ENCODE measurements at places on chromosomes 3 and 15.
A peak's percentile ranks its signal among the peaks of the same experiment; 100 is the strongest.

DNA sequence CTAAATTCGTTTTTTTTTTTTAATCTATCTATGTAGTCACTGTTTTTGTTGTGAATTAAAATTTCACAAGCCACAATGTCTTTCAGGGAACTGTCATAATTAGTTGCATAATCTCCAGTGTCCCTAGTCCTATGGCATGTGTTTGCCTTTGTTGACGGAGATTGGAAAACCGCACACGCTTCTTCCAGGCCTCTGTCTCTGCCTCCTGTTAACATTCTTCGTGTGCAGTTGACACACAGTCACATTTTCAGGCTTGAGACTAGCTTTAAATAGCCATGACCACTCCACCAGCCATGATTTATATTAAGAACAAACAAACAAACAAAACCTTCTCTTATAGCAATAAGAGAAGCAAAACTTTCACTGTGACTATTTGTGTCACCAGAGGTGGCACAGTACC lies 139.8 kb downstream of the DUT start:
- DNase-seq: no peak

- DNase-seq: peak; percentile 64
These were observed 25.9 kb downstream of the SMAD3 start for GRCh38 chr15:67091071-67091979.

DNA sequence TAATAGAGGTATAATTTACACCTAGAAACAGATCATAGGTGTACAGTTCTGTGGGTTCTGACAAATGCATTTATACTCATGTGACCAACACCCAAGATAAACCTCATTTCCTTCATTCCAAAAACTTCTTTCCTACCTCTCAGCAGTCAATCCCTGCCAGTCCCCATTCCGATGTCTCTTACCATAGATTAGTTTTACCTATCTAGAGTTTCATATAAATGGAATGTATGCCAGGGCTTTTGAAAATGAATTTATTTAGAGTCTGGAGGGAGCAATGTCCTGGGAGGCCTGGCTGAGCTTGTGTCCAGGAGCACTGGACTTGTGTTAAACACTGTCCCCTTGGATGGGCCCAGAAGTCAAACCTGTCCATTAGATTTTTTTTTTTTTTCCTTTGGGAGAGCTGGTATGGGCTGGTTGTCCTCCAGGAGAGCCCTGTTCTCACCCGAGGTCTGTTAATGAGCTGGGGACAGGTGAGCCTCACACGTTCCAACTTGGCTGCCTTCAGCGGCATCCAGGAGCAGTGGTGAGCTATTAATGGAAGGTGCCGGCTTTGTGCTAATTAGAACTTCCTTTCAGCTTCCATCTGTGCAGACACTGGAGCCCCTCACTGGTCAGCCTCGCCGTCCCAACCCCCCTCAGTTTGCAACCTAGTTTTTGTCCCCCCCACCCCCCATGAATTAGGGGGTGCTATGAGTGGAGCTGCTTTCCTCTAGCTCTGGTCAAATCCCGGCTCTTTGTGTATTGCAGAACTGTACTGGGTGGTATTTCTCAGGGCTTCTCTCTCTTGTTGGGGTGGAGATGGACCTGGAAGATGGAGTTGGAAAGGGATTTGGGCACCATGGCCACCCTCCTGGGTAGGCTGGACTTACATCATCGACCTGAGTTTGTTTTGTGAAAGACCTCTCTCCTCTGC lies 40.7 kb upstream of the POLG start:
- DNase-seq: no peak

DNA sequence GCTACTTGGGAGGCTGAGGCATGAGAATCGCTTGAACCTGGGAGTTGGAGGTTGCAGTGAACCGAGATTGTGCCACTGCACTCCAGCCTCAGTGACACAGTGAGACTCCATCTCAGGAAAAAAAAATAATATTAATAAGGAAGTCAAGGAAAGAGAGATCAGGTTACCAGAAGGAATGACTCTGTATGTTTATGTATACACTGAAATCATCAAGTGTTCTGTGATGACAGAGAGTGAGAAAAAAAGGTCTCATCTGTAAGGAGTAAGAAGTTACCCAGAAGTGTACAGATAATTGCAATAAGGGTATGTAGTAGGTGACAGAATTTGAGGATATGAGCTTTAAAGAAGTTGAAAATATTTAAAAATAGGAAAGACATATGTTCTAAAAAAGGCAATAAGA lies 4.3 kb upstream of the CCDC50 start:
- DNase-seq: no peak

GRCh38 chr3:163626753-163627152 lies 1451.5 kb downstream of the SI start:
- DNase-seq: no peak

DNA sequence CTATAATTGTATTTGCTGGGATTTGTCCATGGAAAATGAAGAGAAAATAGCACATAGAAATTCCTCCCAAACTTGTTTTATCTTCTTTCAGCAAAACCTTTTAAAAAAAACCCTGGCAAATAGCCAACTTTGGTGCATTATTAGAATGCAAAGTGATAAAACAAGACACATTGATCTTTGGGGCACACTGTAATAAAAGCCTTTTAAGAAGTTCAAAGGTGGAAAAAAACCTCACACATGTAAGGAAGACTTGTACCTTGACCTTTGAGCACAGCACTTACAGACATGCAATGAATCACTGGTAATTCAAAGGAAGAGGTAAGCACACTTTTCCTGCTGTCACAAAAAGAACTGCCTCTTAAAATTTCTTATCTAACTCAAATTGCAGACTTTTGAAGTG lies 8.0 kb upstream of the MORC1 start:
- no peak for DNase-seq

GRCh38 chr3:151372063-151372820 lies 12.3 kb downstream of the P2RY12 start:
- DNase-seq: no peak

DNA sequence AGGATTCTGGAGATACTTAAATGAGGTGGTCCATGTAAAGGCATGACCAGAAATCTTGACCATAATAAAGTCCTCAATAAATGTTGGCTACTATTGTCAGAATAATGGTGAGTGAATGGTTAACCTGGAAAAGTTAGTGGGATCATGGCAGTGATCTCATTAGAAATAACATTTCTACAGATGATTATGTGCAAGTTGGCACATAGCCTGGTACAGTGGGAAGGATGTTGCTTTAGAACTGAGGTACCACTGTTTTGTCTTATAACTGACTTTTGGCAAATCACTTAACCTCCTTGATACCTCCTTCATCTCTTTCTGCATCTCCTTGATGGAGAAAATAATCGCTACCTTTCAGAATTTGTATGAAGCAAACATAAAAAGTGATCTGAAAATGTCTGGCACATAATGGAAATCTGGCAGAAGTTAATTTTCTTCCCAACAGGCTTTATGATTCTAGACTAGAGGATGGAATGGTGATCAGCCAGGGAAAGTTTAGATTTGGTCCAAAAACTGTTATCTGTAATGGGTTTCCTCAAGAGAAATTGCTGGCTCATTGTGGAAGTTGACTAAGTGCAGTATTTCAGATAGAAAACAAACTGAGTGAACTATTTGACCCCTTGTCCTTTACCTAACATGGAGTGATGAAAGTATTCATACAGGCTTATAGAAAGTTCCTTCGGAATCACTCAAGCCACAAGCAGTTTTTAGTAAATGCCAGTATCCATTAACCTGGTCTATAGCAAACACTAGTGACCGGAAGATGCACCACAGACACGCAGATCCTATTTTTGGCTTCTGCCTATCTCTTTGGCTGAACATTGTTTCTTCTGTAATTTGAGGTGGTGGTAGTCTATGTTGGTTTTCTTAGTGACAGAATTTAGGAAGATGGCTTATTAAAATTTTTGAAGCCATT lies 449.6 kb upstream of the TGFBR2 start:
- DNase-seq: no peak

DNA sequence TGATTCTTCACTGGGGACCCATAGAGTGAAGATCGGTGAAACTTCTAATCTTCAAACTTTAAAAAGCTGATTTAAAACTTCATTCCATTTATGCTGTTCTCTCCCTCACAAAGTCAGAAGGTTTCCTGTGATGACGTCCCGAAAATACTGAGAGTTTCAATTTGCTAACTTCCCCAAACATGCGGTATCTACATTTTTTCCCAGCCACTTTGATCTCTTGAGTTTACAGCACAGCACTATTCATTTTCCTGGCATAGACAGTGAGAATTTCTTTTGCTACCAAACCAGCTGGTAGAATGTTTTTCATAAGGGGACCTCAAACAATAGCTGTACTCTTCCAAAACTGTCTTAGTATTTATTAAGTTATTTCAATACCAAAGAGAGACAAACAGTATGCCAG lies 156.8 kb downstream of the LSAMP start:
- DNase-seq: no peak

GRCh38 chr3:16174389-16174788 lies at the start of gene GALNT15:
Gene GALNT15, plus strand, starts transcription at chr3:16174680. Its CDS starts 472 bp downstream, at chr3:16175152.
- peak; percentile 89 for DNase-seq

DNA sequence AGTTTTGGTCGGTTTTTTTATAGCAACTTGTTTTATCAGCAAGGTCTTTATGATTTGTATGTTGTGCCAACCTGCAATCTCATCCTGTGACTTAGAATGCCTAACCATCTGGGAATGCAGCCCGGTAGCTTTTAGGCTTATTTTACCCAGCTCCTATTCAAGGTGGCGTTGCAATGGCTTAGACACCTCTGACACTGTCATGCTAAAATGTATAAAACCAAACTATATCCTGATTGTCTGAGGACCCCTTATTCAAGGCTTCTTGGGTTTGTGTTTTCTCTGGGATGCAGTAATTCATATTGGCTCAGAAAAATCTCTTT lies 209.0 kb upstream of the ALCAM start:
- no peak for DNase-seq

DNA sequence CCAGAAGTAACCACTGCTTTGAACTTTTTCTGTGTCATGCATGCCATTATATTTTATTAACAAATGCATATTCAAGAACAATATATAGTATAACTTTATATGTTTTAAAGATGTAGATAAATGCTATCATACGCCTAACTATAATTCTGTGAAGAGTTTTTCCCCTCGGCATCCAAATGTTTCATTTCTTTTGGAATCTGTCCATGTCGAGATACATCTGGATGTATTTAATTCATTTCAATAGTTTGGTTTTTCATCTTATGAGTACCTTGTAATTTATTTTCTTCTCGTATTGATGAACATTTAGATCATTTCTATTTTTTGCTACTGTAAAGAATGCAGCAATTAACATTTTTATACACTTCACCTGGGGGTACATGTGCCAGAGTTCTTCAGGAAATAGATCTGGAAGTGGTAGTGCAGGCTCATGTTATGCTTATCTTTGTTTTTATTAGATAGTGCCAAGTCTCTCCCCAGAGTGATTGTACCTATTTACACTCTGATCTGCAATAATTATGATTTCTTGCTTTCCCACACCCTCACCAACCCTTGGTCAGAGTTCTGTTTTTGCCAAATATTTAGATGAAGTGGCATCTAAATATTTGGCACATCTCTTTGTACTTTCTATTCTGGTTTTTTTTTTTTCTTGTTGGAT lies 29.7 kb downstream of the USP13 start:
- no peak for DNase-seq

DNA sequence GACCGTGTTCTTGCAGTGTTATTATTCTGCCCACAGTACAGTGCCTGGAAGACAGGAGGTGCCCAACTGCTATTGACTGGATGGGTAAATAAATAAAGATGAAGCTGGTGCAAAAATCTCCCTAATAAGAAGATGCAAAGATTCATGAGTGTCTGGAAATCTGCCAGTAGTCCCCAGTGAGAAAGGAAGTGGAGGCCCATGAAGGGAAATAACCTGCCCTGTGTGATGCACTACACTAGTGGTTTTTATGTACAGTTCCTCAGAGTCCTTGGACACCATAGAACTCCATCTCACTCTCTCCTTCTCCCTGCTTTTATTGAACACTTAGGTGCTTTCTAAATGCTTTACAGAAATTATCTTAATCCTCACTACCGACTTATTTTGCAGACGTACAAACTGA lies 8.3 kb upstream of the SUCLG2 start:
- no peak for DNase-seq

DNA sequence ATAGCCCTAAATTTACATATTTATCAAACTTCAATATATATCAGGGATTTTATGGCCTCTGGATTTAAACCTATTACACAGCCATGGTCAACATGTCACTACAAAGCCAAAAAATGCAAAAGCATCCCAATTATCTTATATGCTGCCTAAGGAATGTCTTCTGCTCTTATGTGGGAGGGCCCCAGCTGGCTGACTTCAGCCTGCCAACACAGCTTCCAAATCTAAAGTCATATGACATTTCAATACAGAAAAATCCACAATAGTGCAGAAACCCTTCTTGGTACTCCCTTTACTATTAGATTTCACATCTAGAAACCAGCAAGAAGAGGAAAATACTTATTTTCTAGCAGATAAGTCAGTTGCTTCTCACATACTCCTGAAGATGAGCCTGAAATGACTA lies 6.4 kb downstream of the PFN2 start:
- DNase-seq: peak; percentile 44

DNA sequence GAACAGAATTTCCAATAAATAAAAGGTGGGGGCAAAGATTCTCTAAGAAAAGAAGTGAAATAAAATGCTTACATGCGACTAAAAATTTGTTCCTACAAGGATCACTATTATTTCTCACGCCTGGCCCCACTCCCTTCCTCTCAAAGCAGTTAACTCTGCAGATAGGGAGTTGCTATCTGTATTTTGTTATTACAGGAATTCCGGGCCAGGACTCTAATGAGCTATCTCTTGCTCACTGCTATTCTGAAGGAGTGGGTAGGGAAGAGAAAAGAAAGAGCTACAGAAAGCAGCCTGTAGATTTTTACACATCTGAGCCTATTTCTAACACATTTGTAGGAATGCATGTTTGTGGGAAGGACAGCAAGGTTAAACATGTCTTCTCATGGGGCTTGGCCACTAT lies 140.4 kb downstream of the PCCB start:
- no peak for DNase-seq

- no peak for DNase-seq
These were observed 19.1 kb downstream of the KBTBD8 start for GRCh38 chr3:67017211-67017610.

DNA sequence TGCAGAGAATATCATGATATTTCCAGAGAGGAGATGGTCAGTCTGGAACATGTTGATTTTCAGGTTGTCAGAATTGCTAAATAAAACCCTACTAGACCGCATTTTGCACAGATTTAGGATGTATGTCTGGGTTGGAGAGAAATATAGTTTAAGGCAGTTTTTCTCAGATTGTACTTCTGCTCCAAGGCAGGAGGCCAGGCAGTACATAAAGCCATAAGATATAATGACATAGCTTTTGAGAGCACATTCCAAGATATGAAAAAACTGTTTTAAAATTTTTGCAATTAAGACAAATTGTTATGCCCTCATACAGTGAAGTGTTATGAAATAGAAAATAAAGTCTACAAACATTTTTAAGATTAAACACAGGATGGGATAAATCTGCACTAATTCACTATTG lies 301.8 kb upstream of the CBLB start:
- no peak for DNase-seq

GRCh38 chr3:78066287-78066686 lies 1026.4 kb downstream of the ROBO2 start:
- DNase-seq: no peak
